ENCODE measurements at places on chromosomes 2 and 18.

DNA sequence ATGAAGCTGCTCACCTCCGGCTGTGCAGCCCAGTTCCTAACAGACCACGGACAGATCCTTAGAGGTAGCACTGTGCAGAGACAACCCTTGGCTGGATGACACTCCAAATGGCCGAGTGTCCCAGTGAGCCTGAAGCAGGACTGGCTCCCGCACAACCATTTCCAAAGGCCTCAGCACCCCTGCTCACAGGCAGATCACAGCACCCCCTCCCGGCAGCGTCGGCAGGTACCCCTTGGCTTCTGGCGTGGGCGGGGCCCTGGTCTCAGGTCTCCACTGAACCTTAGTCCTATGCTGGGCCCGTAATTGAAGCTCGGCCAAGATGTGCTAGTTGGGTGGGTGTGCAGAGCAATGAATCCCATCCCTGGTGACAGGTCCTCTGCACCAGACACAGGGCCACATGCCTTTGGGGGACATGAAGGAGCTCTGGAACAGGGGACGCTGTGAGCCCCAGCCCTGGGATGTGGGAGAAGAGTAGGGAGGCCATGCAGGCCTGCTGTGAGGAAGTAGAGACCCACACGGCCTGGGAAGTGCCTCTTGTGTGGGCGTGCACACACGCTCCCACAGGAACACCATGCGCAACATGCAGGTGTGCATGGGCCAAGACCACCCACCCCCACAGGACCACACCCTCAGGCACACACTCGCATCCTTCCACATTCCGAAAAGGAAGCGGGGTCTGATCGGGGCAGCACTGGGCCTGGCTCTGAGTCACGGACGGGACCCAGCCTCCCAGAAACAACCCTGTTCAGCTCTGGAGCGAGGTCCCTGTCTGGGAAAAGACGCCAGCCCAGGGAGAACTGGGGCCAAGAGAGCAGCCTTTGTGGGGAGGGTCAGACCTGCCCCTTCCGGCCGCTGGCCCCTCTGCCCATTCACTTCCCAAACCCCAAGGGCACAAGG, 2.8 kb downstream of the DUSP2 start:
- DNase-seq = no peak

DNA sequence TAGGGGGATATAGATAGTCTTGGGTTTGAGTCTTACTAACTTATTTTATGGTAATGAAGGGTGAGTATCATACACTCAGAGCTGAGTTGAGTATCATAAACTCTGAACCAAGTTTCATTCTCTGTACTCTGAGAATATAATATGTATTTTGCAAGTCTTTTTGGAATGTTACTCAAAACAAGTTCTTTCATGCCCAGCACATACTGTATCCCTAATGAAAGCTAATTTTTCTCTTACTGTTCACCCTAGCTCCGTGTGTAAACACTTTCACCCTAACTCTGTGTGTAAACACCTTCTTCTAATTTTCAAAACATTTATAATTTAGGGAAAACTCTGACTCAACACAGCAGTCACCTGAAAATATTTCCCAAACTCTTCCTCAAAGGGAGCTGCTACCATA, 29.7 kb upstream of the CHST9 start:
- no peak for DNase-seq

DNA sequence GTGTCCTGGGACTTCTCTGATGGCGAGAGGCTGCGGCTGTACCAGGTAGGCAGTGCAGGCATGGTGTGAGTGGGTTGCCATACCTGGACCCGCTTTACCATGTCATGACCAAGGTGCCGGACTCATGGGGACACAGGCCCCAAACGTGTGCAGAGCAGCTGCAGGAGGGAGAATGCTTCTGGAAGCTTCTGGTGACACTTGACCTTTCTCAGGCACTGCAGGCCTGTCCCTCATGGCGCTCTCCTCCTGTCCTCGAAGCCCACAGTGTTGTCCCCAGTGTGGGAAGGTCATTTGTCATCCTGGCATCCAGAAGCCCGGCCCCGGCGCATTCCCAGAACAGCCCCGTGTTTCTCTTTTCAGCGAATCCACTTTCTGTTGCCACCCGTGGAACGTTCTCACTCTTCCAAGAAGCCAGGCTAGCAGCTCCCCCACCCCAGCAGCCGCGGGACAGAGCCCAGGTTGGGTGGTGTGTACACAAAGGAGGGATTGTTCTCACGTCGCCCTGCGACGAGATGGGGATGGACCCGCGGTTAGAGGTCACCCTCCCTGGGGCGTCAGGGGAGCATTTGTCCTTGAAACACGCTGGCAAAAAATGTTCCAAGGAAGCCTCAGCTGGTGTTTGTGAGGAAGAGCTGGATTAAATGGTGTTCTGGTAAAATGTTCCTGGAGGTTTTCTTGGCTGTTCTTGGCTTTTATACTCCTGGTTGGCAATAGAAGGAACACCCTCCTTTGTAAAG, 43.7 kb downstream of the SH3BP4 start:
- DNase-seq = peak; percentile 53

DNA sequence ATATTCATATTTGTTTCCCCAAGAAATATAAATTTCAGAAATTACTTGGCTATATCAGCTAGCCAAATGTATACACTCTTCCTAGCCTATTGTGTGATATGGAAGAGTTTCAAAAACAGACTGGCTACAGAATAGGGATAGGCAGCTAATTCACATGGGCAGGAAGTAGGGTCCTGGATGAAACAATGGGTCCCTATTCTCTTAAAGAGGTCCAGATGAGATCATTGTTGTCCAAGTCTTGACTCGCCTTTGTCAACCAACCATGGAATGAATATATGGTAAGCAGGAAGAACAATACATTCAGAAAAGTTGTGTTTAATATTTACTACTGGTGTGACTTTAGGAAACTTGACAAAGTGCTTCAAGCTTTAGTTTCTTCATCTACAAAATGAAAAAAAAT, 319.9 kb downstream of the NBAS start:
- no peak for DNase-seq

GRCh38 chr2:62303788-62304187, 107.9 kb downstream of the B3GNT2 start:
- DNase-seq = no peak

DNA sequence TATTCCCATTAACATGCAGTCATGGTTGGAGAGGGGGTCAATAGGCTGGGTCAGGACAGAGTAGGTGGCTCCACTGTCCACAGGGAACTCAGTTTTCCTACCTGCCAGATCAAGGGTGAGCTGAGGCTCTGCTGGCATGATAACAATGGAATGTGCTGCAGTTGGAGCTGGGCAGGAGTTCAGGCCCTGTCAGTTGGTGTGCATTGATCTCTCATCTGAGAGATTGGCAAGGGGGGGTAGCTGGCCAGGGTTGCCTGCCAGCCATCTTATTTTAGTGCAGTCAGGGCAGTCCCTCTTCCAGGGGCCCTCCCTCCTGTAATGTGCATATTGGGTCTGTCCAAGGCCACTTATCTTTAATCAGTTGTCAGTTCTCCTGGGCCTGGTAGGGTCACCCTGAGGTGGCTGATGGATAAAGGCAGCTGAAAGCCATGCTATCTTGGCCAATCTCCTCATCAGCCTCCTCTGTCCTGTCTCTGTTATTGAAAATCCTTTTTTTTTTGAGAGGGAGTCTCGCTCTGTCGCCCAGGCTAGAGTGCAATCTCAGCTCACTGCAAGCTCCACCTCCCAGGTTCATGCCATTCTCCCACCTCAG, 38.1 kb upstream of the CCBE1 start:
- DNase-seq = no peak

GRCh38 chr2:3628800-3629199, 29.2 kb upstream of the ALLC start:
- peak; percentile 45 for DNase-seq

GRCh38 chr2:7919510-7919909, 762.3 kb upstream of the ID2 start:
- DNase-seq = no peak

GRCh38 chr2:182631299-182631698, 84.8 kb upstream of the DNAJC10 start:
- DNase-seq = no peak

DNA sequence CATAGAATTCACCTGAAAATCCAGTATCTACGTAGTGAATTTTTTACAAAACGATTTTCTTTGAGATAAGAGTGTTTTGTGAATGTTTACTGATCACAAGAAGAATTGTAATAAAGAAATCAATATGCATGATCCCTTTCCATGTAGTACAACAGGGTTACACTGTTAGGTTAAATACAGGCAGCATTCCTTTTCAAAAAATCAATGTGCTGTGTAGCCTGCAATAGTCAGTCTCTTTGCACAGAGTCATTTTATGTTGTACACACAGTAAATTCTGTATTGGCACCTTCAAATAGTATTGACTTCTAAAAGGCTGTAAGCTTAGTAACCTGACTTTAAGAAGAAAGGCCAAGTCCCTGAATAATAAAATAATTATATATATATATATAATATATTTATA, 63.3 kb downstream of the ZNF407 start:
- DNase-seq = peak; percentile 10

DNA sequence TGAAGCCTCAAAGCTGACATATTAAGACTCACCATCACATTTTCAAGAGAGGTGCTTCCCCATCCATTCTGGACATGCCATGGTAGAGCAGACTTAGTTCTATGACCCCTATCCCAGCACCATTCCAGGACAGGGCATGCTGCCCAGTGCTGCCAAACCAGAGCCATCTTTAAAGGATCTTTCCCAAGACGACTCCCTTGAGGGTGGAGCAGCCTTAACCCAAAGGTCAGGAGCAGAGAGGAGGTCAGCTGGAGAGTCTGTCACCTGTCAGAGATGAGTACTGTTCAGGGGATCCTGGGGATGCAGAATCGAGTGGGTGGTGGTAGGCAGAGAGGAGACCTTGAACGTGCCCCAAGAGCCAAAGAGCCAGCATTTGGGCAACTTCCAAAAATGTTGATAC, 459.8 kb downstream of the STK39 start:
- DNase-seq = no peak

DNA sequence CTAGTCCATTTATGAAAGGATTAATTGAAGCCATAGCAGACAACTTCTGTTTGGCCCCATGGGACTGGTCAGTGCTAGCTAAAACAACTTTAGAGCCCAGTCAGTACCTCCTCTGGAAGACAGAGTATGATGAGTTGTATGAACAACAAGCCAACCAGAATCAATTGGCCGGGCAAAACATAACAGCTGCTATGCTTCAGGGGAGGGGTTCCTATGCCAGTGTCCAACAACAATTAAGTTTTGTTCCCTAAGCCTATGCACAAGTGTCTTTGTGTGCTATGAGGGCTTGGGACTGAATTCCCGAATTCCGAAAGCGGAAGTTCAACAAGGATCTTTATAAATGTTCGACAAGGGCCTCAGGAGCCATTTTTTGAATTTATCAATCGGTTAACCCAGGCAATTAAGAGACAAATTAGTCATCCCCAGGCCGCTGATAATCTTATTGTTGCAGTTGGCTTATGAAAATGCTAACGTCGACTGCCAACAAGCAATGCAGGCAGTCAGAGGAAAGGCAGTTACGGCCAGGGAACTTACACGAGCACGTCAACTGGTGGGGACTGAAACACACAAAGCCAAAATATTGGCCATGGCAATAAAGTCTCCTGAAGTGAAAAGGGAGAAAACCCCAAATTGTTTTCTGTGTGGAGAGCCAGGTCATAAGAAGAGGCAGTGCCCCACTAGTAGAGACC, 57.9 kb downstream of the ZNF638 start:
- no peak for DNase-seq

DNA sequence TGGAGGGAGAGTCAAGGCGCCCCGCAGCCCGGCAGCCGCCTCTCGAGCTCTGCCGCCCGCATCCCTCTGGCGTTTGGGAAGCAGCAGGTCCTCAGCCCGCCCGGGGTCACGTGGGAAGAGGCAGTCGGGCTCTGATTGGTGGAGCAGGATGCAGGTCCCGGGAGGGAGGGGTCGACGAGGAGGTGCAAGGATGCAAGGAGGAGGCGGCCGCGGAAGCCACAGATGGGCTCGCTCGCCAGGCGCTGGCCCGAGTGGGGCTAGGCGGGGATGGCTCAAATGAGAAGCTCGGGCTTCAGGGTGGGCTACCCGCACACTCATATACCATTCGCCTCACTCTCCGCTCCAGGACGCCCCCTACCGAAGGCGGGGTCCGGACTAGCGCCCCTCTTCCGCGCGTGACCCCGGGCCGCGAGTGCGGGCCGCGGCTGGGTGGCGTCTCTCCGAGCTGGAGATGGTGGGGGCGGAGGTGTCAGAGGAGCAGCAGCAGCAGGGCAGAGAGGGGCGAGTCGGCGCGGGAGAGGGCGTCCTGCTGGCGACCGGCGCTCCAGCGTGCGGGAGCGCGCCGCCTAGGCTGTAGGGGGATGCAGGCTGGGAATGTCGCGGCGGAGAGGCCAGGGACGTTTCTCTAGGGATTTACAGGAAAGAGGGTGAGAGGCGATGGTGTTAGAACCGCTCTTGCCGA, at the start of gene TMEFF2:
TMEFF2 (minus strand) TSS at position 68 of the 682 bp plus-strand sequence. CDS start 409 bp downstream, outside the sequence.
- peak; percentile 85 for DNase-seq

DNA sequence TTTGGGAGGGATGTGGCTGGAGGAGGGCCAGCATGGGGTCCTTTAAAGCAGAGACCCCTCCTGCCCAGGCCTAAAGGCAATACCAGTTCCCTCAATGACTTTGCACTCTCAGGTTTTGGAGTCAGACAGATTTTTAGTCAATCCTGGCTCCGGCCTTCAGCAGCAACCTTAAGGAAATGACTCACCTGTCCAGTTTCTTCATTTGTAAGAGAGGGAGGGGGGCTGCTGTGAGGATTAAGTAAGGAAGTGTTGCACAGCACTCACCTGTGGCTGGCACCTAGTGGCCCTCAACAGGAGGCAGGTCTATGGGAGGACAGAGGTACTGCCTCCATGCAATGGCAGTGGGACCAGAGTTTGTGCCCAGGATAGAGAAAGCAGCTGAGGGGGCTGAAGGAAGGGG, 13.7 kb downstream of the CNGA3 start:
- no peak for DNase-seq

DNA sequence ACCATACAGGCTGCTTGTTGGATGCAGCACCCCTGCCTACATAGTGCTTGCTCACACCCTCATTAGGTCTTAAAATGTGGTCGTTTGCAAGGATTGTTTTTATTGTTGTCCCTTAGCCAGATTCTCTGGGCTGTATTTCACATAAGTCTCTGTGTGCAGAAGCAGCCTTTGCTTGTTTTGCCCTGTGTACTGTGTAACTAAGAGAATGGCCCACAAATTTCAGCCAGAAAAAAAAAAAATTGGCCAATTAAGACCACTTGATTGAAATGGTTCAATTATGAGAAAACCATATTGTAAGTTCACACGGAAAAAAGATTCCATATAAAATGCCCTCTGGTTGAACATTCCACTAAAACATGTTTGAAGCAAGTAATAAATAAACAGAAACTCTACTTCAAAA, 377.1 kb upstream of the SOX11 start:
- DNase-seq = no peak

DNA sequence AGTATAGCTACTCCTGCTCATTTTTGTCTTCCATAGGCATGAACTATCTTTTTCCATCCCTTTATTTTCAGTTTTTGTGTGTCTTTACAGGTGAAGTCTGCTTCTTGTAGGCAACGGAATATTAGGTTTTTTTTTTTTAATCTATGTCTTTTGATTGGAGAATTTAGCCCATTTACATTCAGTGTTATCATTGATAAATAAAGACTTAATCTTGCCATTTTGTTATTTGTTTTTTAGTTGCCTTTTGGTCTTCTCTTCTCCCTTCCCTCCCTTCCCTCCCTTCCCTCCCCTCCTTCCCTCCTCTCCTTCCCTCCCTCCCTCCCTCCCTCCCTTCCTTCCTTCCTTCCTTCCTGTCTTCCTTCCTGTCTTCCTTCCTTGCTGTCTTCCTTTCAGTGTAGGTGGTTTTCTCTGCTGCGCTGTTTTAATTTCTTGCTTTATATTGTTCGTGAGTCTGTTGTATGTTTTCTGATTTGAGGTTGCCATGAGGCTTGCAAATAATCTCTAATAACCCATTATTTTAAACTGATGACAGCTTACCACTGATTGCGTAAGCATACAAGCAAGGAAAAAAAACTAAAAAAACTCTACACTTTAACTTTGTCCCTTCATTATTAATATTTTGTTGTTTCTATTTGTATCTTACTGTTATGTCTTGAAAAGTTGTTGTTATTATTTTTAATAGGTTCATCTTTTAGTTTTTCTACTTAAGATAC, 353.8 kb downstream of the PARD3B start:
- no peak for DNase-seq

All from HuH-7.5 (cell line).